NCI-H526 (cell line): ENCODE measurements at places on chromosomes 3 and 15.

GRCh38 chr3:94654096-94654495 is 591.2 kb downstream of the NSUN3 start:
- no peak for DNase-seq

- DNase-seq: no peak
Measured at GRCh38 chr3:184914628-184915027, 102.7 kb downstream of the VPS8 start.

GRCh38 chr3:170868577-170869238 is 1.3 kb downstream of the RPL22L1 start:
- DNase-seq: no peak

DNA sequence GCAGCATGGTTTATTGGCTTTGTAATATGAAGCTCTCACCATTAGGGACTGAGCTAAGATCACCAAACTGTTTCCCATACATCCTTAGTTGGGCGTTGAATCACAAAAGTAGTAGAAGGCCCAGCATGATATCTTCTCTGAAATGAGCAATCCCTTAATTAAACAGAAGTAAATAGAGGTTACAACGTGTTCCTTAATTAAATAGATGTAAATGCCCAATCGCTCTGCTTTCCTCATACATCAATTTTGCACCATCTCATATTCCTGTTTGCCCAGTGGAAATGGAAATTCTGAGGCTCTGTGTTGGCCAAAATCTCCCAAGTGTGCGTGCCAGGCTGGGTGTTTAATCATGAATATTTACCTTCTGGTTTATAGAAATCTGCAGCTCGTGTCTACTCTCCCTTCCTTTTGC is 107.4 kb upstream of the FOXB1 start:
- DNase-seq: no peak

GRCh38 chr3:123788710-123789109 is 95.4 kb downstream of the MYLK start:
- no peak for DNase-seq

DNA sequence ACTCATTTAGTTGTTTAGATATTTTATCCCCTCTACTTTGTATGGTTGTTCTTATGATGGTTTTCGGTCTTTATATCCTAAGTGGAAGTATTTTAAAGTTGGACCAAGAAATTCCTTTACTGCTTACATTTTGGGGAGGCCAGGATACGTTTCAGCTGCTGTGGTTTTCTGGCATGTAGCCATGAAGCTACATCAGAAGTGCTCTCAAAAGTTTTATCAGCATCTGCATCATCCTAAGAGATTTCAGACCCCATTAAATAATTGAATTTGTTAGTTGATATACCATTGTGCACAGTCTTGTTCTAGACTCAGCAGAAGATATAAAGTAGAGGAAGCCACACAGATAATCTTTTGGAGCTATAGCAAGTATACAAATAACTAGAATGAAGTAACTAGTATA is 50.1 kb upstream of the SKOR1 start:
- no peak for DNase-seq

DNA sequence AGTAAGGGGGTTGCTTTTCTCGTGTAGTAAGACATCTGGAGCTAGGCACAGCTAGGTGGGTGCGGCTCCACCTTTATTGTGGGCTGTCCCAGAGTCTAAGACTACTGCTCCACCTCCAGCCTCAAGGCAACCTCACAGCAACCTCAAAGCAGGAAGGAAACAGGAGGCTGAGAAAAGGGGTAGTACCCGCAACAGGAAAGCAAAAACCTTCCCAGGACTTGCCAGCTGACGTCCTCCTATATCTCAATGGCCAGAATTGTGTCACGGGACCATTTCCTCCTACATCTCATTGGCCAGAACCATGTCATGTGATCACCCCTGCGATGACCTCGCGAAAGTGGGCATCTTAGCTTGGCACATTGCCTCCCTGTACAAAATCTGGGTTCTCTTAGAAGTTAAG is 4.3 kb upstream of the GPR160 start:
- no peak for DNase-seq

GRCh38 chr3:187694801-187695200 is 7.6 kb downstream of the RTP2 start:
- DNase-seq: no peak

DNA sequence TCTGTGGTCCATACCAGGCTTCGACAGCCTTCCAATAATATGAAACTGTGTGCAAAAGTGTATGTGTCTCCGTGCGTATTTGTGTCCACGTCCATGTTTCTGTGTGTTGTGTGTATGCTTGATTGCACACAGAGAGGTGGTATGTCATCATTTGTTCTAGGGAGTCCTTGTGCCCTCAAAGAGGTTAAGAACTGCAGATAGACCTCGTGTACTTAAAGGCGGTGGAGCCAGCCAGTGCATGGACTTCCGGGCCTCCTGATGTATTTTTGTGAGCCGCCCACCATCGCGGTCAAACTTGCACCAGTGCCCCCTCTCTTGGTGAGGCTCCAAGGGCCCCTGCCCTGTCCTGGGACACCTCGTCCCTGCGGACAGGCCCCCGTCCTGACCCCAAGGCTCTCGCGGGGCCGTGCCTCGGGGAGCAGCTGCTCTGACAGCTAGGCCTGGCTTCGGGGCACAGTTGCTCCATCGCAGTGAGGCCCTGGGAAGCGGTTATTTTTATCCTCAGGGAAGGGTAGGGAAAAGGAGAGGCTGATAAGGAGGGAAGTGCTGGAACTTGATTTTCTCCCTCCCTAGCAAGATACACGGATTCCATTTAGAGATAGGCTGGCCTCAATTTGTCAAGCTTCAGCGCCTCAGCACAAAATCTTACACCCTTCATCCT is 1.2 kb upstream of the RYK start:
- DNase-seq: no peak

DNA sequence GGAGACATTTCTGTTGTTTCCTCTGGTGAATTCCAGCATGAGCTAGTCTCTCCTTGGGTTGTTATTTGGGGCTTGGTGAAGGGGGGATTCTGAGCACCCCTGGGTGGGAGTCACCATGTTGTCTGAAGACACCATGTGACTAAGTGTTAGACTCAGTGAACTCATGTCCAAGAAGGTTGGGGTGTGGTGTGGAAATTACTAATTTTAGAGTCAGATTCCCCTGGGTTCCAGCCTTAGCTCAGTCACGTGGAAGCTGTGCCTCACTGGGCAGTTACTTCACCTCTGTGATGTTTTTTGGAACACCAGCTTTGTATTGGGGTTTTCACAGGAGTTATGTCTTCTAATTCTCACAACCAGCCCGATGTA is 171.5 kb downstream of the RPLP1 start:
- no peak for DNase-seq

GRCh38 chr3:126275620-126275904 is 81.6 kb downstream of the KLF15 start:
- DNase-seq: no peak

GRCh38 chr3:195802261-195802701 is 9.4 kb downstream of the MUC4 start:
- DNase-seq: no peak

DNA sequence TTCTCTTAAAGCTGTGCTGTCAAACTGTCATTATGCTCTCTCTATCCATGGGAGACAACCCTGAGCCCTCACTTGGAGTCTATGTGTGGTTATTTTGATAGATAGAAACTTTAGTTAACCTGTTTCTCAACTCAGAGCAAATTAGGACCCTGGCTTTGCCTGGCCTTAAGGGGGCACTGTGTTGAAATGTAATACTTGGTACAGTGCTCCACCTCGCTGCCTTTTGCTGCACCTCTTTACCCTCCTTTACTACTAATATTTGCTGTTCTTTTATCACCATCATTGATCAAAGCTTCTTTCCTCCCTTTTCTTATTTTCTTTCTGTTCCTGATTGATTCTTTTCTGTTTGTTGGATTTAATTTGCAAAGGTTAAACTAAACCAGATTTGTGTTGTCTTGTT is 34.3 kb downstream of the STT3B start:
- DNase-seq: no peak

DNA sequence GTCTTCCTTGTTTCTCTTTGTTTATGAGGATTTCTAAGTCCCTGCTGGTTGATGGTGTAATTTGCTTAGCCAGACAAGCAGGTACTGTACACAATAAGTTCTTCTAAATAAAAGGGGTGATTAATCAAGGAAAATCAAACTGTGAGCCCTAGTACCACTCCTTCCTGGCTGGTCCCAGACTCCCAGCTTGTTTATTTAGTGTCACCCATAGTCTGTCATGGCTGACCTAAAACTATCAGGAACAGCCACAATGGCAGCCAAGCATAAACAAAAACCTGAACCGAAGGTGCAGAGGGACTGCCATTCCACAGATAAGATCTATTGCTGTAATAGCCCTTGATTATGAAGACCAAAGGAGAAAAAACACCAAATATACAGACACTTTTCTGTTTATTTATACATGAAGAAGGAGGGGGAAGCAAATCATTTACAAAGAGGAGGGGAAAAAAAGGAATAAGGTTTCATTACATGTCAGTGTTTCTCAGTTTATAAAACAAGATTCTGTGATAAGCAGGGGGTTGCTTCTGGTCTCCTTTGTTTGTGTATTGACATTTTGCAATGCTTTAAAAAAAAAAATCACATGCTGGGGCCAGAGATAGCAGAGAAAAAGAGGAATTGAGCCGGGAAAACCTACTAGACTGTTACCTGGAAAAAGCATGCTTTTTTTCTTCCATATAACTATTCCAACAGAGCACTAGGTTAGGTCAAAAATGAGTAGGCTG is 182.4 kb upstream of the DPH6 start:
- DNase-seq: peak; percentile 54

GRCh38 chr15:74397239-74398068 is 30.0 kb upstream of the CYP11A1 start:
- DNase-seq: no peak

DNA sequence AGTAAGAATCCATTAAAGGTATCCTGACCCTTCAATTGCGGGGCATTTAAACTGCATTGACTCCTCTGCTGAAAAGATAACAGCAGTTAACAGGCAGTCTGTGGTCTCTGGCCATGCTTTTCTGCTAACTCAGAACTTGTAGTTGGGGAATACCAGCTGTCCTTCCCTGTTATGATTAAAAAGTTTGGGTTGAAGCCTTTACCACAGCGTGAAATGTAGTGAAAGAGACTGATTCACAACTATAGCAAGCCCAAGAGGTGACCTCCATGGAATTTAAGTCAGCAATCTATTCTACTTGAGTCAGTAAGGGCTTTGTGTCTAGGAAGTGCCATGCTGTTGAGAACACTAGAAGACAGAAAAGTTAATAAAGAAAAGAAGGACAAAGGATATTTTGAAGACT is 1037.3 kb downstream of the SI start:
- no peak for DNase-seq

DNA sequence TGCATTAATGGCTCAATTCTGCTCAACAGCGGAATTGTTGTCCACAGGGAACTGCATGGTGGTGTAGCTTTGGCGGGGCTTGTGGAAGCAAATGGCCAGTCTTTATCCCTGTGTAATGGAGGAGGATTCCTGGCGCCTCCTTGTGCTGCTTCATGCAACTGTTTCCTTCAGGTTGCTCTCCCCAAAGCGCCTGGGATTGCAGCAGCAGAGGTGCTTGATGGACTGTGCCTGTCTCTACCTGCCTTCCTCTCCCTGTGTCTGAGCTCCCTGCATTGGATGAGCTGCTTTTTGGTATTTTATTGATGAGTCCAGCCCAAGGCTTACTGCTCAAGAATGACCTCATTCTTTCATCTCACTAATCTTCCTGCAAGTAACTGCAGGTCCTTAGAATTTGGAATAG is 72.9 kb upstream of the NDN start:
- DNase-seq: peak; percentile 20

DNA sequence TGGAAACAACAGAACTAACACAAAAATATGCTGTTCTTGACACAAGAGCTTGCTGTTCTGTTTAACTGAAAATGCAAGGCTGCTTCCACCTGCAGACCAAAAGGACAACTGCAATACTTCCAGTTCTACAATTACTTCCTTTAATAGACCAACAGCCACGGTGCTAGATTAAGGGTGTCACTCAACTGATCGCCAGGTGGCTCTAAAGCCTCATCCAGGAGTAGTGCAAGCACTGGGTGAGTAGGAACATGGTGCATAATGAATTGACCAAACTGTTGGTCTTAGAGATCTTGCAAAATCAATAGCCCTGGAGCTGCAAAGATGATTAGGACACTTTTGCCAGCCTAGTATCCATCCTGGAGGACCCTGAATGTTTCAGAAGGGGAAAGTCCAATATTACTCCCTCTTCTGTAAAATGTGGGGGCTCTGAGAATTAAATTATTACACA is 3.6 kb upstream of the CLDN16 start:
- DNase-seq: peak; percentile 85

DNA sequence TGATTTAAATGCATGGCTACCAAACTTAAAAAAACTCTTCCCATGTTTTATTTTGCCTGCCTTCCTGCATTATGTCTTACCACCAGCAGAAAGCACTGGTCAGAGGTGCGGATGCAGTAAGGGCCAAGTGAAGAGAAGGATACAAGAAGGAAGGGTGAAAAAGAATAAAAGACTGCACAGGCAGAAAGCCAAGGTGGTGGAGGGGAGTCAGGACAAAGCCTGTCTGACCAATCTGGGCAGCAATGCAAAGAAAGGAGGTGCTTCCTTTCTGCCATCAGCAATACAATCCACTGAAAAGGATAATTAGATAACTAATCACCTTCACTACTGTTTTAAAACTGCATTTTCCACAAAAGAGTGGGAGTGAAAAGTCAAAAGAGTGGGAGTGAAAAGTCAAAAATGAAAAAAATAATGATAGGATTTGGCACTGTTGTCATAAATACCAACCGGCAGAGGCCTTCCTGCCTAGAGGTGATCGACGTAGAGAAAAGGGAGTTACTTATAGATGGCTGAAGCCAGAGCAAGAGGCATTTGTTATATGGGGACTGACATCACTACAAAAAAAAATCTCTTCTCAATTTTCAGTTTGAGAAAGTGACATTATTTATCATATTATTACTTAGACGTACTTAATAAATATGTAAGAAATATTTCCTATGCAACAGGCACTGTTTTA is 385.3 kb downstream of the TBC1D5 start:
- no peak for DNase-seq

- peak; percentile 10 for DNase-seq
Measured at GRCh38 chr3:190877925-190878324, 15.4 kb upstream of the GMNC start.

GRCh38 chr3:141875893-141876380 is 506 bp upstream of the ATP1B3 start:
- DNase-seq: peak; percentile 75

- DNase-seq: no peak
Measured at GRCh38 chr15:74339371-74339770, 28.1 kb downstream of the CYP11A1 start.

GRCh38 chr3:45311327-45311726 is 77.0 kb upstream of the LARS2 start:
- DNase-seq: no peak

DNA sequence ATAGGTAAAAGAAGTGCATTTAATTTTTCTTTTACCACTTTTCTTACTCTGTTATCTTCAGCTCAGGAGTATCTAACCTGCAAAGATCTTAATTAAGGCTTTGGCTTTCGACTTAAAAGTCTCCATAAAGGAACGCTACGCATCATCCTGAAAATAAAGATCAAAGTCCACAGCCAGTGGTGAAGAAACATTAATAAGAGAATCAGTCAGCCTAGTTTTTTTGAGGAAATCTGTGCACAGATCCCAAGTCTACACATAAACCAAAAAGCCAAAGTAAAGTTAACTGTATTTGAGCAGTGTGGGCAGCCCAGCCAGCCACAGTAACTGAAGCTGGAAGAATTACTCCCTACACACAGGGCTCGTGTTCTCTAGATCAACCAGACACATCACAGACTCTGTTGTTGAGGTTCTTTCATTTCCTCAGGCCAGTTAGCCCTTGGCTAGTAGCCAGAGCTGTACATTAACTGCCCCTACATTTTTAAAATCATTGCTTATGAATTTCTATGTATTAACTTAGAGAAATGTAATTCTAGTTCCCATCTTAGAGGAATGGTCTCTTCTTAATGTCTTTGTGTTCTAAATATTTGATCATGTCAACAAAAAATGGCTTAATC is 6.9 kb downstream of the LRRC2 start:
- no peak for DNase-seq
